ENCODE measurements at places on chromosomes 16 and 17.

- DNase-seq = no peak
Observed at GRCh38 chr16:2196162-2196980, at the start of gene CASKIN1. Gene CASKIN1 (minus strand): TSS chr16:2196605. CDS start chr16:2196432, 173 bp downstream.

- no peak for DNase-seq
Observed at GRCh38 chr16:25855063-25855462, 163.3 kb downstream of the HS3ST4 start.

DNA sequence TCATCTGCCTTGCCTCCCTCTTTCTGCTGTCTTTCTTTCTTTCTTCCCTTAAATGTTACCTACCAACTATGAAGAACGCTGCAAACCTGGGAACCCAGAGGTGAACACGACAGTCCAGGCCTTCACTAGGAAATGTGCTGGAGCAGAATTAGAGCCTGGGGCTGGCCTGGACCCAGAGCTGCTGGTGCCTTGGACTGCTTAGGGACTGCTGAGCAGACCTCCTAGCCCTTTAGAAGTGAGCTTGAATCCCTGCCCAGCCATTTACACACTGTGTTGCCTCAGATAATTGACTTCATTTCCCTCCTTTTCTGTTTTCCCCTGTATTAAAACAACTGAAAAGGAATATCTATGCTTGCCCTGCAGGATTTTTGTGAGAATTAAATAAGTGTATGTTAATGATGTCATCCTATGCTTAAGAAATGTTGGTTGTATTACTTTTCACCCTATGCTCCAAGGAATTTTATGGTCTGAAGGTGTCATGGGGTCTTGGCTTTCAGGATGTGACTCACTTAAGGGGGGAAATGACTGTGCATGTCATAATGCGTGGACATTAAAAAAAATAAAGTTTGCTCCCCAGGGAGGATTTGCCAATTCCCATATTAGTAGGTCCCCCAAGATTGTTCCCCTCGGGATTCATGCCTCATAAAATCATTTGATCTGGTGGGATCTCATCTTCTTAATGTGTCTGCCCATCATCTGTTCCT is 11.5 kb downstream of the CDH13 start:
- DNase-seq = peak; percentile 86

DNA sequence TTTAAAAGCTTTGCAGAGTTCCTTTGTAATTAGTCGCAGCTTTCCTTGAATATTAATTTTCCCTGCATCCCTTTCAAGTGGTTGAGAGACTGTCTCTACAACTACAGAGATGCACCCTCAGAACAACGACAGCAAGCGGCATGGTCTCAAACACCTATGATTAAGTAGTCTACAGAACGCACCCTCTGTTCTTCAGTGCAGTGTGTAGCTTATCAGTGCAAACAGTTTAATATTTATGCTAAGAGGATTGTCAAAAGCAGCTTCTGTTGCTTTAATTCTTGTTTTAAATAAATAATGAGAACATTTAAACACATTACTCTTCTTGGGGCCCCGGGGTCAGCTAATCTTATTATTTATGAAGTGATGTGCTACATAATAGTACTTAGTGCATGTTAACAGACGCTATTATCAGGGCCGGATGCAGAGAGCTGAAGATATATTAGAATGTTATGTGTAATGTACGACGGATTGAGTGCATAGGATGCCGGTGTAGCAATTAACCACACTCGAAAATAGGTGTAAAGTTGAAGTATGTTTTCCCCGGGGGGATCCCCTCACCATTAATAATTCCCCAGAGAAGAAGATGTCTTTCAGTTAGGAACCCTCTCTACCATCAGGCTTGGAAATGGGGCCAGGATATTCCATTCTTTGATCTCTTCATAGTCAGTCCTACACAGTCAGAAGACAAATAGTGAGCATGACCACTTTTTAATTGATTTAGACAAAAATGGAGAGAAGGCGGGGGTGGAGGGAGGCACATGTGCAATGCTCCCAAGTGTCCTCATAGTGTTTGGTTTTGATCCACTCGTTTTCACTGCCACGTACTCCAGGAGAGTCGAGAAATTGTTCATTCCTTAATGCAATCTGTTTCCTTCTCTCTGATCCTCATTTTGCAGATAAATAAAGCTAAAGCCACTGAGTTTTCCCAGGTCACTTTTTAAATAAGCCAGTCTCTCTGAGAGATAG is 176.3 kb downstream of the IRX3 start:
- DNase-seq = no peak

GRCh38 chr16:1145383-1146100 is 7.4 kb upstream of the CACNA1H start:
- DNase-seq = no peak
